ENCODE measurements at places on chromosomes 4 and X.

DNA sequence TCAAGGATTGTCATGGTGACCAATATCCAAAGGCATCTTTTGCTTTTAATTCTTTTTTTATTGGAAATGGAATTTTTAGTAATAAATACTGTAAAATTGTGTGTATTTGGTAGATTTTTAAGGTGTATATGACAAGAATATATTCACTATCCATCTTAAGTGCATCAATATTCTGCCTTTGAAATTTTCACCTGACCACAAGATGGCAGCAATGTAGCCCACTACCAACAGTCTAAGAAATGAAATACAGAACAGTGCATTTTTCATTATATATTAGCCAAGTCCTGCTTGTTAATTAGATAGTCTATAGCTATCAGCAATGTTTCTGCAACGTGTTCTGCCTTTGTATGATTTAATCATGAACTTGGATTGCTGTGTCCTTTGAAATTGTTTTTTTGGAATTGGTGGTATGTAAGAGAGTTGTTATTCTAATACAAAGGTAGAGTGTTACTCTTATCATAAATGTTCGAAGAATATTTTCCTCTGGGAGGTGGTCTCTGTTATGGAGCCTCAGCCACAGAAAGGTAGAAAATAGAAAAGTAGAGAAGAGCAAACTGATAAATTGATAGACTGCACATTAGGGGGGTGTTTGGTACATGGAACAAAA is 38.2 kb downstream of the HPGDS start:
- DNase-seq = no peak

DNA sequence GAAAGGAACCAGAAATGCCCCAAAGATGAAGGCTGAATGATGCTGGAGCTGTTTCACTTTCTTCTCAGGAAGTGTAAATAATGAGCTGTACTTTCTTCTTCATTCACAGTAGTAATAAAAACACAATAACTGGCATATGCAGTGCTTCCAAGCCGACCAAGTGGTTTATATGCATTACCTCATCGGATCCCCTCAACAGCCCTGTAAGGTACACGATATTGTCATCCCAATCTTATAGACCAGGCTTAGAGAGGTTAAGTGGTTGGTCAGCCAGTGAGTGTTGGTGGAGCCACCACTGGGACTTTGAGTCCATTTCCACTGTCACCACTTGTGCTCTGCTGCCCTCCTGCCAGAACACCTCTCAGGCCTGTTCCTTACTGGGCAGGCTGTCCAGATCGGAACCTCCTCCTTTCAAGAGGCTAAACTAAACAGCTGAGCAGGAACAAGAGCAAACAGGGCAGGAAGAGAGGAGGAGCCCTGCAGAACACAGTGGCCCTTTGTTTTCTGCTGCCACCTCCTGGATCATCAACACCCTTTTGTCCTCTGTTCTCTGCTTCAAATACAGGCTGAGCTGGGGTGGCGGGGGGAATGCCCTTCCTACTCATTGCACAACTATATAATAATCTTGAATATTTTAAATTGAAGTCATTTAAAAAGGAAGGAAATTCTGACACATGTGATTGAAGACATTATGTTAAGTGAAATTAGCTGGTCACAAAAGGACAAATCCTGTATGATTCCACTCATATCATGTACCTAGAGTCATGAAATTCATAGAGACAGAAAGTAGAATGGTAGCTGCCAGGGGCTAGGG is 112.5 kb upstream of the ATP6AP2 start:
- DNase-seq = no peak

- no peak for DNase-seq
Observed at GRCh38 chr4:88697141-88697540, 488 bp downstream of the NAP1L5 start.

GRCh38 chr4:45795135-45795534 is 328.7 kb downstream of the GABRG1 start:
- no peak for DNase-seq

DNA sequence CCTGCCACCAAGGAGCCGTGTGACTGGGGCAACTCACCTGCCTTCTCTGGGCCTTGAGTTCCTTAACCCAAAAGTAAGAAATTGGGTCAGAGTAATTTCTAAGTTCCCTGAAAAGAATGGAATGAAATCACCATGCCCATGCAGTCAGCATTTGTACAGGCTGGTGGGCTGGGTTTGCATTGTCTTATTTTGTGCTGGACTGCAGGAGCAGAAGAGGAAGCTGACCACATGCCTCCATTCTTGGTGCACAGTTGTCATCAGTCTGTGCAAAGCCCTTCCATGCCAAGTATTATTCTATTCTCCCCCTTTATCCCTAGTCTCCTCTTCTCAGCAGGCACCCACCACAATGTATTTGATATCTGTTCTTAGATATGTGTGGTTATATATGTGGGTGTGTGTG is 56.3 kb downstream of the FHDC1 start:
- DNase-seq = no peak
